ENCODE measurements at places on chromosomes 11 and 22. TPM values are rescaled to one million over a fixed set of nuclear protein-coding genes. Genes with fewer than 3 reads are reported as not detected.

The TMX2 gene
- 52.8 TPM for total RNA-seq

The ADAMTS8 gene
- 33.8 TPM for total RNA-seq

The PLAAT5 gene
- 2.7 TPM for total RNA-seq

The THRSP gene
- total RNA-seq: not detected

The NNMT gene
- 88.9 TPM for total RNA-seq

The OR8D4 gene
- total RNA-seq: not detected

The FGF4 gene
- not detected for total RNA-seq

- H3K4me3 ChIP-seq: no peak overlapping the region
- H3K27me3 ChIP-seq: no peaks in the 10 kb centered on the region
- H3K36me3 ChIP-seq: no peaks in the 10 kb centered on the region
- DNase-seq: no peak
- peaks cover 78% of the 10 kb centered on the region for H3K4me1 ChIP-seq
Observed at GRCh38 chr22:19997561-19998231, 18.9 kb downstream of the ARVCF start.

GRCh38 chr11:71502026-71502425 is 25.0 kb upstream of the KRTAP5-7 start:
- no peak overlapping the region for H3K4me3 ChIP-seq
- no peak overlapping the region for H3K27ac ChIP-seq
- no peaks in the 10 kb centered on the region for H3K4me1 ChIP-seq
- H3K27me3 ChIP-seq: no peaks in the 10 kb centered on the region

GRCh38 chr11:100753172-100753543 is 66.1 kb downstream of the ARHGAP42 start:
- H3K4me3 ChIP-seq: no peak overlapping the region
- no peaks in the 10 kb centered on the region for H3K4me1 ChIP-seq
- no peak overlapping the region for H3K27ac ChIP-seq
- H3K36me3 ChIP-seq: no peaks in the 10 kb centered on the region
- H3K27me3 ChIP-seq: no peaks in the 10 kb centered on the region
- no peak for DNase-seq

- H3K27ac ChIP-seq: no peak overlapping the region
- no peak overlapping the region for H3K4me3 ChIP-seq
- DNase-seq: no peak
- H3K36me3 ChIP-seq: no peaks in the 10 kb centered on the region
Observed at GRCh38 chr11:45592636-45593035, 72.8 kb downstream of the CHST1 start.

DNA sequence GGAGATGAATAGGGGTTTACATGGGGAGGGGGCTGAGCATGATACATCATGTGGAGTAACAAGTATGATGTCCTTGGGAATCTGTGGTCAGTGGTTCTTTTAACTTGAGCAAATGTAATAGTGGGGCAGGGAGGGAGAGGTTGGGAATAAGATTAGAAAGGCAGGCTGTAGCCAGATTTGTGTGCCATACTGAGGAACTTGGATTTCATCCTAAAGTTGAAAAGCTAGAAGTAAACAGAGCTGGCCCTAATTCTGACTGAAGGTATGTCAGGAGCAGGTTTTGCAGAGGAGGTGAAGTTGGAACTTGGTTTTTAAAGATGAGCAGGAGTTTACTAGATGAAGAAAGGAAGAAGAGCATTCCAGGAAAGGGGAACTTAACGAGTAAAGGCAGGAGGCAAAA is 108.3 kb upstream of the RRM1 start:
- H3K27ac ChIP-seq: no peak overlapping the region
- DNase-seq: no peak
- H3K27me3 ChIP-seq: no peaks in the 10 kb centered on the region
- no peaks in the 10 kb centered on the region for H3K36me3 ChIP-seq
- H3K4me3 ChIP-seq: no peak overlapping the region

- no peak overlapping the region for H3K27ac ChIP-seq
- no peaks in the 10 kb centered on the region for H3K36me3 ChIP-seq
- H3K4me3 ChIP-seq: no peak overlapping the region
- DNase-seq: no peak
- no peaks in the 10 kb centered on the region for H3K4me1 ChIP-seq
- H3K27me3 ChIP-seq: no peaks in the 10 kb centered on the region
Observed at GRCh38 chr11:5546457-5546856, 1.9 kb downstream of the OR52H1 start.

- H3K27ac ChIP-seq: peak overlapping the region; percentile 40
- no peak overlapping the region for H3K4me3 ChIP-seq
- peaks cover 59% of the 10 kb centered on the region for H3K4me1 ChIP-seq
- no peaks in the 10 kb centered on the region for H3K27me3 ChIP-seq
- H3K36me3 ChIP-seq: no peaks in the 10 kb centered on the region
- DNase-seq: no peak
Observed at GRCh38 chr22:35842954-35843353, 125.3 kb downstream of the APOL5 start.

DNA sequence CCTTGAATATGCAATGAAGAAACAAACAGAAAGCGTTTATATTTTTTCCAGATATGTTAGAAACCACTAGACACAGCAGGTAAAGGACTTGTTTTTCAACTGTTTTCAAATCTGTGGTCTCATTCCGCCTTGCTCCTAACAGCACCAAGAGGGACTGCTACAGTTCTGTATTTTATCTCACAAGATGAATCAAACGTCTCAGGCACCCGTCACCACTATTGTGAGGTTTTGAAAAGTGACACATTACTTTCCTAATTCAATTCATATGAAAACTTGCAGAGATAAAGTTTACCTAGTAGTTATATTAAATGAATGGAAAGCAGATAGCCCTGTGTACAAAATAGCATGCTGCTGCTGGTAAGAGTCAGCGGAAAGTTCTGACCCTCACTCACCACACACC is 386.3 kb downstream of the ETS1 start:
- no peak for DNase-seq
- H3K36me3 ChIP-seq: no peaks in the 10 kb centered on the region
- no peaks in the 10 kb centered on the region for H3K27me3 ChIP-seq
- no peaks in the 10 kb centered on the region for H3K4me1 ChIP-seq
- no peak overlapping the region for H3K27ac ChIP-seq

DNA sequence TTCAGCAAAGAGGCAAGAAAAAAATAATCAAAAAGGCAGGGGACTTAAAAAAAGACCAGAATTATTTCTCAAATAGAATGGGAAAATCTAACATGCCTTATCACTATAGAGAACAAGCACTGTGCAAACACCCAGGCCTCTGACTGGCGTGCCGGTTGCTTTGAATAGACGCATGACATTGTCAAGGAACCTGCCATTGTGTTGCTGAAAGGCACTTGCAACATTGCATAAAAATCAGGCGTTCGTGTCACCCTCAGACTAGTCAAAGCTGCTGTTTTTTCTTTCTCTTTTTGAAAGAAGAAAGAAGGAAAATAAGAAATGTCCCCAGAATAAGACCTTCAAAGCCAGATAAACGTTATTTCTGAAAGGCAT is 549.3 kb upstream of the CADM1 start:
- no peaks in the 10 kb centered on the region for H3K4me1 ChIP-seq
- H3K27ac ChIP-seq: no peak overlapping the region
- no peaks in the 10 kb centered on the region for H3K27me3 ChIP-seq
- no peak overlapping the region for H3K4me3 ChIP-seq

- peaks cover 18% of the 10 kb centered on the region for H3K27me3 ChIP-seq
- no peaks in the 10 kb centered on the region for H3K36me3 ChIP-seq
- DNase-seq: no peak
- H3K4me3 ChIP-seq: no peak overlapping the region
Observed at GRCh38 chr11:1226986-1227550, 4.2 kb downstream of the MUC5B start.

DNA sequence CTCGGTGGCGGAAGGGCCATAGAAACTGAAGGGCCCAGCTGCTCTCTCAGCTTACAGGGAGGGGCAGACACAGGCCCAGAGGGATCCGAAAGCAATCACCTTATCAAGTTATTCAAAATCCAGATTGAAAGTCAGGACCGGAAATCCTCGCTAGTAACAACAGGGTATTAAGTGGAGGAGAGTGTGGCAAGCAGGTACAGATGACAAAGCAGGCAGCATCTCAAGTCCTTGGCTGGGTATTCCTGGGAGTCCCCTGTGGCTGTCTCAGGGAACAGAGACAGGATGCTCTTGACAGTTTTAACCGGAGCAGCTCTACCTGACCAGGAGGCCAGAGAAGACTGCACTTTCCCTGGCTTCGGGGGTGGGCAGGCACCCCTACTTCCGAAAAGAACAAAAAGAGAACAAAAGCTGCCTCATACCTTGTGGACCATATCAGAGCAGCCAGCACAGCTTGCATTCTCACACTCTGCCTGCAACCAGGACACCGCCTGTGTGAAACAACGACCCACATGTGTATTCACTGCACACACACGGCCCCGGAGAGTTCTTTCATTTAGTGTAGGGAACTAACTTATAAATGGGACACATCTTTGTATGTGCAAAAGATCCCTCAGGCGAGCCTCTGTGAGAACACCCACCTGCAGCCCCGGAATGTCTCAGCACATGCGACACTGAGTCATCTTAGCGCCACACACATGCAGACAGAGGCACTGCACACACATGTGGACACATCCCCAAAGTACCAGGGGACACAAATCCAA is 78.3 kb downstream of the MICAL3 start:
- no peaks in the 10 kb centered on the region for H3K27me3 ChIP-seq
- no peaks in the 10 kb centered on the region for H3K36me3 ChIP-seq
- no peak overlapping the region for H3K4me3 ChIP-seq
- peaks cover 99% of the 10 kb centered on the region for H3K4me1 ChIP-seq
- no peak for DNase-seq

DNA sequence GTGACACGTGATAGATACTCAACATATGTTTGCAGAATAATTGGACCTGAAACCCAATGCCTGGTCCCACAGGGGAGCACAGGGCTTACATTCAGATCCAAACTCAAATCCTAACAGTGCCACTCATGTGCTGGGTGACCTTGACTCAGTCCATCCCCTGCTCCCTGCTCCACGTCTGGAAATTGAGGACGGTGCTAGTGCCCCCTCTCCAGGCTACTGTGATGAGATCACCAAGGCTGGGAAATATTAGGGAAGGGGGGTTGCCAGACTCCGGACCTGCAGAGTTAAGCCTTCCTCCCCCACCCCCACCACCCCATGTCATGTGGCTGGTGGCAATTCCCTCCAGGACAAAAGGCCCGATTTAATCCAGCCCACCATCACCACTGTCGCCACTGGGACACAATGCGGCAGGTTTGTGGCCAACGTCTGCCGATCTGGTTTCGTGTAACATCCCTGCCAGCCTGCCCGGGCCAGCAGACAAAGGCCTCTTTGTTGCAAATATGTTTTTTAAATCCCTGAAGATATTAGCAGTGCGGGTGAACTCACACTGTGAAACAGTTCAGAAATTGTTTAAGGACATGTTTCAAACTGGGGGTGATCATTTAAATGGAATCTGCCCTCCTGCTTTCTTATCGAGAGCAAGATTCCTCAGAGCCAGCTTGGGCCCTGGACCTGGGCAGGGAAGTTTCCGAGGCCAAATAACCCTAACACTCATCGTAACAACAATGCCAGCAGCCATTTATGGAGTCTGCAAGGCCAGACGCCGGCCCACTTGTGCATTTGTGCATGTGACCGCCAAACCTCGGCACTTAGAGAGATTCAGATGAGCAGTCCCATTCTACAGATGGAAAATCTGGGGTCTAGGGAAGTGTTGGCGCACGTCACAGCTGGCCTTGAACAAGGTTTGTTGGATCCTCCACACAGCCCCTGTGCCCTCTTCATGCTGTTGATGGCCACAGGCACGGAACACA is 19.6 kb upstream of the MN1 start:
- DNase-seq: no peak
- no peaks in the 10 kb centered on the region for H3K36me3 ChIP-seq
- H3K4me3 ChIP-seq: no peak overlapping the region
- no peaks in the 10 kb centered on the region for H3K4me1 ChIP-seq
- H3K27me3 ChIP-seq: no peaks in the 10 kb centered on the region

- no peaks in the 10 kb centered on the region for H3K36me3 ChIP-seq
- no peak for DNase-seq
- peak overlapping the region; percentile 19 for H3K27ac ChIP-seq
- H3K4me3 ChIP-seq: no peak overlapping the region
Observed at GRCh38 chr11:69984457-69985261, 93.5 kb upstream of the ANO1 start.

DNA sequence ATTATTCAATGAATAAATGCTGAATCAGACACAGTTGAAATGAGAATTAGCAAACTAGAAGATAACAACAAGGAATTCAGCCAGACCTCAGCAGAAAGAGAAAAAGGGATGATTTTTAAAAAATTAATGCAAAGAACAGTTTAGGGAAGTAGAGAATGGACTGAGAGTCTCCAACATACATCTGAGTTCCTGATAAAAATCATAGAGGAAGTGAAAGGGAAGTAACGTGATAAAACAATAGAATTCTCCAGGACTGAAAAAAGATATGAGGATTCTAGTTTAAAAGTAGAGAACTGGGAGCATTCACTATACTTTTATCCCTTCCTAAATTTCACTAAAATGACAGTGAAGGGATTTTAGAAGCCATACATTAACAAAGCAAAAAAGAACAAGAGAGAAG is 592.0 kb downstream of the SOX6 start:
- no peaks in the 10 kb centered on the region for H3K36me3 ChIP-seq
- H3K4me3 ChIP-seq: no peak overlapping the region
- H3K4me1 ChIP-seq: no peaks in the 10 kb centered on the region
- no peaks in the 10 kb centered on the region for H3K27me3 ChIP-seq

- no peak for DNase-seq
- H3K4me3 ChIP-seq: no peak overlapping the region
- no peaks in the 10 kb centered on the region for H3K36me3 ChIP-seq
- H3K27me3 ChIP-seq: no peaks in the 10 kb centered on the region
- H3K27ac ChIP-seq: no peak overlapping the region
Observed at GRCh38 chr11:106961518-106961917, 56.8 kb downstream of the GUCY1A2 start.

DNA sequence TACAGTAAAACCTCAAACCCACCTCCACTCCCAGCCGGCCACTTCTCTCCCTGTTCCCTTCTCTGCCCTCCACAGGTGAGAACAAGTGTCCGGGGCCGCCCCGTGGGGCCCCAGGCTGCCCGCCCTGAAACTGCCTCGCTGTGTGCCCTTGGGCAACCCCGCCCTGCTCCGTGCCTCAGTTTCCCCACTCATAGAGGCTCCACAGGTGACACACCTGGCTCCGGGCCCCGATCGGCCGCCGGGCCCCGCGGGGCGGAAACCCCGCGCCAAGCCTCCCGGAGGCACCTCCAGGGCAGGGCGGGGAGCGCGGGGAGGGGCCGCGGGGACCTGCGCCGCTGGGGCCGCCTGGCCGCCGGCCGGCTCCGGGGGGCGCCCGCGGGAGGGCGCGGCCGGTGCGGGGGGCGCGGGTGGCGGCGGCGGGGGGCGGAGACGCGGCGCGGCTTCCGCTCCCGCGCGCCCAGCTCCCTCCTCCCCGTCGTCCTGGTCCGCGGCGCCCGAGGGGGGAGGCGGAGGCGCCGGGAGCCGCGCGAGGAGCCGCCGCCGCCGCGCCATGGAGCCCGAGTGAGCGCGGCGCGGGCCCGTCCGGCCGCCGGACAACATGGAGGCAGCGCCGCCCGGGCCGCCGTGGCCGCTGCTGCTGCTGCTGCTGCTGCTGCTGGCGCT is at the start of gene LRP5:
TSS of gene LRP5 (plus strand) at position 475 of the 663 bp plus-strand sequence. CDS start at position 599, 124 bp downstream.
- H3K27ac ChIP-seq: peak within 1 kb of the TSS; percentile 90
- H3K36me3 ChIP-seq: no peaks in the 10 kb centered on the region
- H3K4me3 ChIP-seq: peak within 1 kb of the TSS; percentile 76
- no peak for DNase-seq
- no peaks in the 10 kb centered on the region for H3K27me3 ChIP-seq
- peaks cover 51% of the 10 kb centered on the region for H3K4me1 ChIP-seq

GRCh38 chr22:50310949-50311444 is 3.6 kb upstream of the PLXNB2 start:
- no peak for DNase-seq
- no peak overlapping the region for H3K4me3 ChIP-seq
- H3K27me3 ChIP-seq: no peaks in the 10 kb centered on the region
- H3K36me3 ChIP-seq: no peaks in the 10 kb centered on the region
- H3K27ac ChIP-seq: no peak overlapping the region

Data from esophagus muscularis mucosa (tissue), 4 donors.